MCF 10A (cell line): ENCODE measurements at places on chromosomes 7 and 10. TPM values are rescaled to one million over a fixed set of nuclear protein-coding genes. Genes with fewer than 3 reads are reported as not detected.

Gene LLCFC1
- not detected in 2 replicates for total RNA-seq

DNA sequence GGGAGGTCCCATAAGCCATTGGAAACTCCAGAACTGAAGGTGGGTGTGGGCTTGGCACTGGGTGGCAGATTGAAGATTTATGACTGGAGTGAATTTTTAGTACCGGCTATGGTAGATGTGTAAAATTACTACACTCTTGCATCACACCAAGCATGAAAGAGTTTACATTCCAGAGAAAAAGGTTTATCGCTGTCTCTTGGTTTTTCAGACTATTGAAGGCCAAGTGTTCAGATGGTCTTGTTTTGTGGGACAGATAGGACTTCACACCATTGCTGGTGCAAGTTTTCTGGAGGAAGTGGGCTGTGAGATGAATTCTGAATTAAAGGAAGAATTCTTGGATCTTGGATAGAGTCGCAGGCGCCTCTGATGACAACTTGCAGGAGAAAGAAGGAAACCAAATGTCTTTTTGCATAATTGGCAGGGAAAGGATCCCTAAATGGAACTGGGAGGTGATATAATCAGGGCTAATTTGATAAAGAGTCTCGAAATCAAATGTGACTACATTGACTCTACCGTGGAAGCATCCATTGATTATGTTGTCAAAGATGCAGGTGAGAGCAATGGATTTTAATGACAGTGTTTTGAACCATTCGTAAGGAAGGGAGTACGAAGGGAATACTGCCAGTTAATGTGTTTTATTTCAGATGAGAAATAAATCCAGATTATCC lies 14.2 kb upstream of the NMT2 start:
- no peaks in the 10 kb centered on the region for H3K27me3 ChIP-seq
- no peak overlapping the region for H3K27ac ChIP-seq
- H3K4me3 ChIP-seq: no peak overlapping the region
- peaks cover 7% of the 10 kb centered on the region for H3K36me3 ChIP-seq

DNA sequence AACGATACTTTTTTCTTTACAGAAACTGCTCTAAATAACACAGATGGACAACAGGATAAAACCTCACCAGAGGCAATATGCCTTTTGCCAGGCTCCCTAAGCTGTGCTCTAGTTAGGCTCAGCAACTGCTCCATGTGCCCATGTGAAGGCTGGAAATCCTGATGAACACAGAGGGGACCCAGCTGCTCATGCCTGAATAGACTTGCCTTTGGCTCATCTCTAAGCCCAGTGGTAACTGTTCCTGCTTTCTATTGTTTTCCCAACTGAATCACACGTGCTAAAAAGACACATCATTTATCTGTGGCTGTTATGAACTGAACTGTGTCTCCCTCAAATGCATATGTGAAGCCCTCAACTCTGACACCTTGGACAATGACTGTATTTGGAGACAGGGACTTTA lies 110.4 kb downstream of the RNF216 start:
- H3K4me1 ChIP-seq: no peaks in the 10 kb centered on the region
- H3K36me3 ChIP-seq: peaks cover 6% of the 10 kb centered on the region
- DNase-seq: no peak
- no peaks in the 10 kb centered on the region for H3K27me3 ChIP-seq
- H3K4me3 ChIP-seq: no peak overlapping the region
- H3K27ac ChIP-seq: no peak overlapping the region

DNA sequence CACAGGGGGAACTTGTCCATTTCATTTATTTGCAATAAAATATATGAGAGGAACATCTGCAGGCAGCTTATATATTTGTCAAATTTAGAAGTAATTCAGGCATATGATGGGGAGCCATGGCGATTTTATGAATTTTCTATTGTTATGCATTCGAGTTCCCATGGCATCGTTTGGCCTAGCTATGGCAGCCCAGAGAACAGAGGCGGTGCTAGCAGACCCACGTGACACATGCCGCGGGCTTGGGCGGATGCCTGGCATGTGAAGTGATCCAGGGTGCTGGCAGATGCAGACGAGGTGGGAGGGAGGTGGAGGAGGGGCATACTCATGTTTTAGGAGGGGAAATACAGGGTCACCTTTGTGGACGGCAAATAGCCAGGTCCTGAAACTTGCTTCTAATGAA lies 560.0 kb upstream of the GALNT17 start:
- DNase-seq: no peak
- no peaks in the 10 kb centered on the region for H3K27me3 ChIP-seq
- no peaks in the 10 kb centered on the region for H3K36me3 ChIP-seq
- H3K27ac ChIP-seq: no peak overlapping the region

DNA sequence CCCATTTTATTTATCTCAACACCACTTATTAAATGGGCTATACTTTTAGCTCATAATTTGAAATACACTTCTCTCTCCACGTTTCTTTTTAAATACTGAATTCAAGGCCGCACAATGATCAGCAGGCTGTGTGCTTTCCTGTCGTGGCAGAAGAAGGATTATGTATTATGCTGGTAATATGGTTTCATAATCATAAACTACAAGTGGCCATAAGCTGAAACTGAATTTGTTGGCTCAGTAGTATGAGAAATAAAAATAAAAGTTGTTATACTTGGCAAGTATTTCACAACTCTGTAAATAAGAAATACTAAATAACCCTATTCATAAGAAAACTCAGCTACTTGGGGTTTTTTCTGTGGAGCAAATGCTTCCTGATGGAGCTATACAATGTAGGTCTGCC lies 313.6 kb downstream of the DOCK4 start:
- no peaks in the 10 kb centered on the region for H3K27me3 ChIP-seq
- H3K36me3 ChIP-seq: peaks cover 7% of the 10 kb centered on the region
- DNase-seq: no peak
- no peak overlapping the region for H3K4me3 ChIP-seq

DNA sequence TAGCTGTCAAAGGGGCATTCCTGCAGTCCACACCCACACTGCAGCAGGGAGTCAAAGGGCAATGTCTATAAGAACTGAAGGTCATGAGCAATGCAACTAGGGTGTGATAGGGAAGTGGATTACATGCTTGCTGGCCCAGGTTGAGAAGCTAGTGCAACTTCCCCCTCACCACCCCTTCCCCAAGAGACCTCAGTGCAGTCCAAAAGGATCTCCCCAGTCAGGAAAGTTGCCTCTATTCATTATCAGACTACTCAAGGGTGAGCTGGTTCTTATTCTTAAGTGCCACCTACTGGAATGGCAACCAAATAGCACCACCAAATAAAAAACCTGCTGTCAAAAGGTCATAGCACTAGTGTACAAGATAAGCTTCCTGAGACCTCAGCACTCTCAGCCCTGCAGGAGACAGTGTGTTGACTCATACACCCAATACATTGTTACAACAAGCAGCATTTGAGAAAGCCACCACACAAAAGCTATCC lies 28.2 kb downstream of the MTERF1 start:
- no peak overlapping the region for H3K27ac ChIP-seq
- peaks cover 26% of the 10 kb centered on the region for H3K4me1 ChIP-seq

Gene RAMP3
- total RNA-seq: not detected in 2 replicates

Gene GPR15LG
- not detected in 2 replicates for total RNA-seq
